Fibroblast of lung (primary cell): ENCODE measurements at places on chromosomes 12 and 14. TPM values are rescaled to one million over a fixed set of nuclear protein-coding genes. Genes with fewer than 3 reads are reported as not detected.

DNA sequence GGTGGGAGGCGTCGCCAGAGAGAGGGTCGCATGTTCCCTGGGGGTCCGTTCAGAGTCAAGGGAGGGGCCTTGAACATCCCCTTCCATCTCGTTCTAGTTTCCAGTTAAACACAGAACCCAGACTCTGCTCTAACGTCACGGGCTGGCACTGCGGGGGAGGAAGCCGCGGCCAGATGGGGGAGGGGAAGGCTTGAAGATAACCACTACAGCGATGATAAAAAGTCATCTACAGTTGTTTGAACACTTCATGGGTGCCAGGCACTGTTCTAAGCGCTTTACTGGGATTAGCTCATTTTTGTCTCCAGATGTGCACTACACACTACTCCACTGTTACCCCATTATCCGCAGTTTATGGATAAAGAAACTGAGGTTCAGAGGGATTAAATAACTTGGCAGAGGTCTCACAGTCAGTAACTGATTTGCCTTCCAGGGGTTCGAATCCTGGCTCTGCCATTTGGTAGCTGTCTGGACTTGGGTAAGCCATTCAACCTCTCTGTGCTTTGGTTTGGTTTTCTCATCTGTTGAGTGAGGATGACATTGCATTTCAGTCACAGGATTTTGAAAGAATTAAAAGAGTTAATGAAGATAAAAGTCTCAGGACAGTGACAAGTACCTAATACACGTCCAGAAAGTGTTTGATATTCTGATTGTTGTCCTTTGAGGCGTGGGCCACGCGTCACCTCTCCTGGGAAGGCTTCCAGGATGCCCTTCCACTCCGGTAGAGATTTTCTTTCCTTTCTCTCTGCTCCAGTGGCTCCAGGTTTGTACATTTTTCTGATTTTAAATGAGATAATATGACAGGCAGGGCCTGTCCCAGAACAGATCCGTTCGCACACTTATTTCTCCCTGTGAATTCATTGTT lies 798 bp upstream of the RASAL1 start:
- no peaks in the 10 kb centered on the region for H3K4me1 ChIP-seq
- no peaks in the 10 kb centered on the region for H3K27me3 ChIP-seq
- H3K4me3 ChIP-seq = no peak overlapping the region

The NOVA1 gene
- 3.6 and 5.1 TPM in 2 replicates for total RNA-seq

The KCNH5 gene
- total RNA-seq = 0.83 and 1.0 TPM in 2 replicates

DNA sequence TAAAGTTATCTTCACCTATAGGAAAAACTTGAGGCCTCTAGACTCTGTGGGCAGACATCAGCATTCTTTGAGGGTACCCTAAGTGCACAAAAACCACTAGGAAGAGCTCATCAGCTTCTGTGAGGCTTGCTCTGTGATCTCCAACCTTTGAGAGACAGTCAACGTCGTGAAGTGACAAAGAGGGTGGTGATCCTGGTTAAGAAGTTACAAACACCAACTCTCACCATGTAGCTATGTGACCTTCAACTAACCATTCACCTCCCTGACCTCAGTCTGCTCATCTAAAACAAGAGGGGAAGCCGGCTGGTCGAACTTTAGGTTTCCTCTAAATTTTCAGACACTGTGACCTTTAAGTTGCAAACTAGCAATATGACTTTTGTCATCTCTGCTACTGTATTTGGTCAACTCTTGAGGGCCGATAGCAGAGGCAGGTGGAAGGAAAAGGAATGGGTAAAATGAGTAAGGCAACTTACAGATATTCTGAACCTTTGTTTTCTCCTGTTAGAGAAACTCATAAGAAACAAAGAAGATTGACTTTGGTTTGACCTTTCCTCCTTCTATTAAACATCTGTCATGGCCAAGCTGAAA lies 103.2 kb upstream of the PARP11 start:
- no peaks in the 10 kb centered on the region for H3K36me3 ChIP-seq
- no peak overlapping the region for H3K27ac ChIP-seq
- no peaks in the 10 kb centered on the region for H3K27me3 ChIP-seq
- no peaks in the 10 kb centered on the region for H3K4me1 ChIP-seq
- DNase-seq = no peak

DNA sequence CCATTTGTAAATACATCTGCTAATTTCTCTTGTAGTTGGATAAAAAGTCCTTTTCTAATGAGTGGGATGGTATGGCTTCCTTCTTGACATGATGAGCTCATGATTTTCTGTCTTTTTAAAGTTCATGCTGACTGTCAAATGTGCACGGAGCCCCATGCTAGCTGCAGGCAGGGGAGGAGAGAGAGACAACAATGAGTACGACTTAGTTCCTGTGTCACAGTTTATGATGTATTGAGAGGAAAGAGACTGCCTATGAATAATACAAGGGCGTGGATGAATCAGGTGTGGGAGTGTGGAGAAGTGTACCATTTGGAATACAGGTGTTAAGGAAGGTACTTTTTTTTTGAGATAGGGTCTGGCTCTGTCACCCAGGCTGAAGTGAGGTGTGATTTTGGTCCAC lies 10.7 kb upstream of the TBC1D30 start:
- DNase-seq = no peak
- no peak overlapping the region for H3K27ac ChIP-seq
- no peaks in the 10 kb centered on the region for H3K27me3 ChIP-seq
- H3K4me3 ChIP-seq = no peak overlapping the region
- no peaks in the 10 kb centered on the region for H3K4me1 ChIP-seq
- no peaks in the 10 kb centered on the region for H3K36me3 ChIP-seq

The GNB3 gene
- 1.3 and 1.7 TPM in 2 replicates for total RNA-seq
